ENCODE measurements at places on chromosomes 2 and 18.

DNA sequence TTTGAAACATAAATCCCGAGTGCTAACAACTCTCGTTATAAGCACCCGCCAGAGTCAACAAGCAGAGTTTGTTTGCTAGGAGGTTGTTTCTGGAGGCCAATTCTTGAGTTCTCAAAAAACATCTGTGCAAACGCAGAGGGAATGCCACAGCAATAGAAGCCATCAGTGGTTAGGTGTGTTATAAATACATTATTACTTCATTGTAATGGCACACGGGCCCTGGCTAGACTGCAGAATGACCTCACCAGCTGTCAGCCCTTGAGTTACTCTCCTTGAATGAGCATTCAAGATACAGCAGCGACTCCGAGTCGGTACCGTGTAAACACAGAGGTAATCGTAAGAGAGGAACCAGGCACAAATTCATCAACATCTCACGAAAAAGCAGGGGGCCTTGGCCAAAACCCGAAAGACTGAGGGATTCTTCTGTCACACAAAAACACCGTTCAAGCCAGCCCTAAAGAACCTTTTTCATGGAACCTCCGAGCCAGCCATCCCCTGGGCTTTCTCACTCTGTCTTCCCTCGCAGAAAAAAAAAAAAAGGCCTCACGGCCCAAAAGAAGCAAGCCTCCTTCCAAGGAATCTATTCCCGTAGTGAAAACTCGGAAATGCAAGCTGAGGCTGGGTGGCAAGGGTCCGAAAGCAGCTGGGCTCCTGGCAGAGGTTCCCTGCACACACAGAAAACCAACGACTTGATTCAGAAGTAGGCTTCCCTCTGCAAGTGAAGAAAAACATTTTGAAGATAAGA is 133.7 kb upstream of the MEIS1 start:
- DNase-seq, result no peak

GRCh38 chr2:77104554-77104953 is 417.6 kb downstream of the LRRTM4 start:
- DNase-seq, result no peak

DNA sequence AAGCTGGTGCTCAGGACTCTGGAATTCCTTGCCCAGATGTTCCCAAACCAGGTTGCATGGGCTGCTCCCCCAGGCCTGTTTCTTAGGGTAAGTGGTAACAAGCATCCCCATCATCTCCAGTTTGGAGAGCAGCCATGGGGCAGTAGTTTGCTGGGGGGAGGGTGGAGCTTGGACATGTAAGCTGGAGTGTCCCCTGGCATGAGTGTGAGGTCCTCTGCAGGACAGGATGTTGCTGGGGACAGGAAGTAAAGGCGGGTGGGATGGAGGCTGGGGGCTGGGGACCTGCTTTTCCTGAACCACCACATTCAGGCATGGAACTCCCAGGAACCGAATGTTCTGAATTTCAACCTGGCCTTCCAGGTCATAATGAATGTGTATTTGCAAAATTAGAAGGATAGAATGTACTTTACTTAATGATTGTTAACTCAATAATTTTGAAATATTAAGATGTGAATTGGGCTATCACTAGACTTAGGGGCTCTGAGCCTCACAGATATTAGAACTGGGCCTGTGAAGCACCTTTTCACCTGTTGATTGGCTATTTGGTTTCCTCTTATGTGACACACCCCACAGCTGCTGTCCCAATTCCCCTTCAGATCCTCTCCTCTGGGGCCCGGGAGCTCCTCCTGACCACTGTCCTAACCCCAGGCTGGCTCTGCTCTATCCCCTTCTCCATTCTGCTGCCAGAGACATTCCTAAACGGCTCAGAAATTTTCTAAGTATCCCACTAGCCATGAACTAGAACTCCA is 66.4 kb upstream of the EPAS1 start:
- DNase-seq, result no peak

DNA sequence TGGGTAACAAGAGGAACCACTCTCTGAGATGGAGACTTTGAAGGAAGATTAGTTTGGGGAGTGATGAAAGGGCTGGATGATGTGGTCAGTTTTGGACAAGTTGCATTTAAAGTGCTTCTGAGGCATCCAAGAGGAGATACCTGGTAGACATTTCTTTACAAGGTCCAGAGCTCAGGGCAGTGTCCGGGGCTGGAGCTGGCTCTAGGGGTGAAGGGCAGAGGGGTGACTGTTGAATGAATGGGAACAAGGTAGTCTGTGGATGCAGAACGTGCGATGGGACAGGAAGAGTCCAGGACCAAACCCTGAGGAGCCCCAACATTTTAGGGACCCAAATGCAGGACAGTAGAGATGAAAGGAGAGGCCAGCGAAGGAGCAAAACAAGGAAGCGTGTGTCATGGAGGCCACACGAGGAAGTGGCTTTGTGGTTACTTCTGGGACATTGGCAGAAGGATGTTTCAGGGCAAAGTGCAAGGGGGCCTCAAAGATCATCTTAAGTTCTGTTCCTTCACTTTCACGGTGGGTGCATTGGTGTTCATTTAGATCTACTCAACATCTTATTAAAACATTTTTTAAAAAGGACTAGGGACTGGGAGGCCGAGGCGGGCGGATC is 13.6 kb upstream of the GPR35 start:
- DNase-seq, result no peak

DNA sequence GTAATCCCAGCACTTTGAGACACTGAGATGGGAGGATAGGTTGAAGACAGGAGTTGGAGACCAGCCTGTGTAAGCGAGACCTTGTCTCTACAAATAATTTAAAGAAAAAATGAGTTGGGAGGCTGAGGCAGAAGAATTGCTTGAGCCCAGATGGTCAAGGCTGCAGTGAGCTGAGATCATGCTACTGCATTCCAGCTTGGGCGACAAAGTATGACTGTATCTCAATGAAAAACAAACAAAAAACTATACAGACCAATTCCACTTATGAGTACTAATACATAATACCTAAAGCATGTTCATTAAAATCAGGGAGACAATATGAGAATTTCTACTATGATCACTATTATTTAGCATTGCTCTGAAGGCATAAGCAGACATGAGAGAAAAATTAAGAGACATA is 12.6 kb downstream of the RNF149 start:
- DNase-seq, result no peak

DNA sequence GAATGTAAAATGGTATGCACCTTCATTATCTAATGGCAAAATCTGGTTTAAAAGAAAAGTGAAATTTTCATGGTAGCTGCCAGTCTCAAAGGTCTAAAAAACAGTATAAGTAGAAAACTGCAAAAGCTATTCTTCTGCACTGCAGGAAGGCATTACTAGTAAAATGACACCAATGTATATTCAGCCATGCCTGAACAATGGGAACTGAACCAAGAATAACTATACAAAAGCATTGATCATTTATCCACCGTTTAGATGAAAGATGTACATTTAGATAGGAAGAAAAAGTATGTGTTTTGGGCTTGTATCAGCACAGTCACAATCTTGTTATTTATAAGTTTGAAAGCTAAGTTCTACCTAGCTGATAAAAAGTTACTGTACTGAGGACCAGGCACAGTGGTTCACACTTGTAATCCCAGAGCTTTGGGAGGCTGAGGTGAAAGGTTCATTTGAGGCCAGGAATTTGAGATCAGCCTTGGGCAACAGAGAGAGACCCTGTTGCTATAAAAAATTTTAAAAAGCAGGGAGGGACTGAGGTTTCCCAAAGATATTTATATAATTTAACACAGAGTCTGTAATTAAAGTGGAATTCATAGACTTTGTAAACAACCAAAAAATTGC is 163.1 kb upstream of the WDSUB1 start:
- no peak for DNase-seq

DNA sequence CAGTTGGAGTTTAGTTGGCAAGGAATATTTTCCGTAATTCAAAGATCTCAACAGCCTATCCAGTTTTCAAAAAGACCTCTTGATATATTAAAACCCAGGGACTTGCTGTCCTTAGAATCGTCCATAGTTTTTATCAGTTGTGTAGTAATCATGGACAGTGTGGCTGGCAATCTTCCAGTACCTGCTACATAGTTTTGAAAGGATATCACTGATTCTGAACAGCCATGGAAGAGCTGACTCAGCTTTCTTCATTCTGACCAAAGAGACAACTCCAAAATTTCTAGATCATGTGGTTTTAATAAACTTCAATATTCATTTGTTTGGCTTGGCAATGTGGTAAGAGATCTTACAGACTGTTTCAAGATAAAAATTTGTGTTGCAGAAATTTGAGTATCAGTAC is 616.7 kb downstream of the TDRD15 start:
- DNase-seq, result no peak

- no peak for DNase-seq
Measured at GRCh38 chr2:16167870-16168426, 227.6 kb downstream of the MYCN start.

- DNase-seq, result no peak
Measured at GRCh38 chr2:5986801-5987787, 294.9 kb downstream of the SOX11 start.

DNA sequence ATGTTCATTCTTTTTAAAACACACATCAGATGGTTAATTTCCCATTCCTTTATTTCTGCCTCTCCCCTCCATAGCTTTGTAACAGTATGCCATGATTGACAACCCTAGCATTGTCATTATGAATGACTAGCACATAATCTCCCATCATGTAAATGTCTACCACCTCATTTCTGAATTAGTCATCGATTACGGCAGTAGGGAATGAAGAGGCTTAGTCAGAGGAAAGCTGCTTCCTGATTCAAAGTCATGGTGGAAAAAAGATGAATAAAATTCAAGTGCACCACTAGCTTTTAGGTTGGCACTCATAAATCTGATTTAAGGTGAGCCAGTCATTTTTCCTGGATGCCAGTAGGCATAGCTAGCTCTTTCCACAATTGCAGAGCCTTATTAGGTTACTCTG is 19.1 kb upstream of the ACMSD start:
- DNase-seq, result no peak

GRCh38 chr2:240467149-240467642 is 31.7 kb downstream of the GPC1 start:
- DNase-seq, result no peak

- no peak for DNase-seq
Measured at GRCh38 chr2:64941801-64942200, 47.4 kb upstream of the SLC1A4 start.

GRCh38 chr18:36355511-36355910 is 58.0 kb downstream of the FHOD3 start:
- no peak for DNase-seq

- no peak for DNase-seq
Measured at GRCh38 chr2:73890301-73891092, 2.3 kb upstream of the ACTG2 start.
